ENCODE measurements at places on chromosomes 6 and 20.

- no peak for DNase-seq
These were observed 266.3 kb downstream of the PTPRT start for GRCh38 chr20:42923348-42923918.

- no peak for DNase-seq
These were observed 77.9 kb downstream of the MYB start for GRCh38 chr6:135258970-135259369.

- DNase-seq: no peak
These were observed 221.3 kb downstream of the QKI start for GRCh38 chr6:163635731-163636364.

GRCh38 chr6:32785781-32786533 lies 22.6 kb upstream of the HLA-DQB2 start:
- DNase-seq: no peak

DNA sequence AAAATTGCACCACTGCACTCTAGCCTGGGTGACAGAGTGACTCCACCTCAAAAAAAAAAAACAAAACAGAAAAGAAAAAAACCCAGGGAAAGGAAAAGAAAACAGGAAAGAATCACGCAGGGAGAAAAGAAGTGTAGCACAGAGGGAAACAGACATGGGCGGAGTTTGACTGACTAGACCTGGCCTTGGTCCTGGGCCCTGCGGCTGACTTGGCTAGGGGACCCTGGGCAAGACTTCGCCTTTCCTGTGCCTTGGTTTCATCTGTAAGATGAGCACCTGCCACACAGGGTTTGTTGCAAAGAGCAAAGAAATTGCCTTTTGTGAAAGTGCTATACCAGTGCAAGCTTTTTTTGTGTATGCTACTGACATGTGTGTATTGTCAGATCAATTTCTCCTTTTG lies 71.3 kb upstream of the KCNG1 start:
- DNase-seq: no peak

- no peak for DNase-seq
These were observed 327.5 kb downstream of the NRN1 start for GRCh38 chr6:5679270-5679669.

- DNase-seq: no peak
These were observed 73.8 kb upstream of the ISM1 start for GRCh38 chr20:13147071-13147963.

- DNase-seq: no peak
These were observed 26.1 kb downstream of the PXDC1 start for GRCh38 chr6:3725145-3726047.

GRCh38 chr20:23399568-23400241 lies 21.6 kb downstream of the NAPB start:
- DNase-seq: no peak

- DNase-seq: no peak
These were observed 25.3 kb upstream of the TIAM2 start for GRCh38 chr6:154969796-154970195.

DNA sequence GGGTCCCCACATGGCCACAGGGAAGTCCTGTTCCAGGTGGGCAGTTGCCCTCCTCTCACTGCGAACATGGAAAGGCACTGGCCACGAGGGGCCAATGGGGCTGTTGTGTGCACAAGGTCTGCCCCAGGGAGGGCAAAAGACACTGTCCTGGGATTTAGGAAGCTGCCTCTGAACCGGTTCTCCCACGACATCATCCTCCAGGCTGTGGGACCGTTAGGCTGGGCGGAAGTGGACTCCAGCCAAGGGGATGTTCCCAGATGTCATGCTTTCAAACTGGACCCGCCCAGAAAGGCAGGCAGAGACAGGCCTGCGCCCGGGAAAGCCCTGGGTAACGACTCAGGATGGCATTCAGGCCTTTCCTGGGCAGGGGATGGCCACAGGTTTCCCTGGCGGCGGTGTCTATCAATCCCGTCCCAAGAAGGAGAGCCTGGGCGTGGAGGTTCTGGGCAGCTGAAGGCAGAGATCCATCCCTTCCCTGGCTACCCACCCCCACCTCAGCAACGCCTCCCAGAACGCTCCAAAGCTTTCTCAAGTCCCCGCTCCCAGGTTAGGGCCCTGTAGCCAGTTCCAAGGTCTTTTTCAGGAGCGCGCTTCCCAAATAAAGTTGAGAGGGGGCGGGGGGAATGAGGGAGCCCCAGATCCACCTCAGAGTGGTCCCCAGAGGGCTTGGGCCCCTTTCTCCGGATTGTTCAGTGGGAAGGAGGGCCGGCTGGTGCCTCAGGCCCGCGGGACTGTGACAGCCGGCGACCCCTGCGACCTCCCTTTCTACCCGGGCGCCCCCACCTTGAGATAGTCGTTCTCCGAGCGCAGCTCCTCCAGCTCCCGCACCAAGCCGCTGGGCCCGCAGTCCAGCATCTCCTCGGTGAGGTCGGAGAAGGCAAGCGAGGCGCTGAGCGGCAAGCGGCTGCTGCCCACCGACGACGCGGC lies 13.8 kb upstream of the TLDC2 start:
- no peak for DNase-seq

GRCh38 chr6:55825402-55826051 lies 49.9 kb downstream of the BMP5 start:
- no peak for DNase-seq

- DNase-seq: no peak
These were observed 26.1 kb upstream of the ZC3H12D start for GRCh38 chr6:149510793-149511512.

DNA sequence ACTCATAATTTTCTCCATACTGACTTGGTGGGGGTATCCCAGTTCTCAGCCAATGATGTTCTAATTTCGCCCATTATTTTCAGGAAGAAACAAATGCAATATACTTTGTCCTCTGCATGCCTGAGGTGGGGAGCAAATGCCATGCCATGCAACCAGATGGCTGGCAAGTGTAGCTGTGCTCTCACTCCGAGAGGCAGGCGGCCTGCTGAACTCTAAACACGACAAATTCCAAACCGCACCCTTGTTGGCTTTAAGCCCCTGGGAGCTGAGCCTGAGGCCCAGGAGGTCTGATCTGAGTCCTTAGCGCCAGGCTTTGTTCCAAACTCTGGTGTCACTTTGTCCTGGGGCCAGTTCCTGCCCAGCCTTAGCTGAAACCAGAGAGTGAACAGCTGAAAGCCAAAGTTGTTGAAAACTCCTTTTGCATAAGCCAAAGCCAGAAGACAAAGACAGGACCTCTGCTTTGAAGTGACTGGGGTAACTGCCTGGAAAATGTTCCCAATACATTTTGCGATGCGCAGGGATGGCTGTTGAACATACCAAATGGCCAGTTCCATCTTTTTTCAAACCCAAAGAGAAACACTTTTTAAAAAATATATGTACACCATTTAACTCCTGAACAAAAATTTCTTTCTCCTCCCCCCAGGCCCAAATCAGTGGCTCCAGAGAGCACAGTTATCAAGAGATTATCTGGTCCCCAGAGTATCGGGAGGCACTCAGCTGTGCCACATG lies 46.2 kb downstream of the TTI1 start:
- no peak for DNase-seq

DNA sequence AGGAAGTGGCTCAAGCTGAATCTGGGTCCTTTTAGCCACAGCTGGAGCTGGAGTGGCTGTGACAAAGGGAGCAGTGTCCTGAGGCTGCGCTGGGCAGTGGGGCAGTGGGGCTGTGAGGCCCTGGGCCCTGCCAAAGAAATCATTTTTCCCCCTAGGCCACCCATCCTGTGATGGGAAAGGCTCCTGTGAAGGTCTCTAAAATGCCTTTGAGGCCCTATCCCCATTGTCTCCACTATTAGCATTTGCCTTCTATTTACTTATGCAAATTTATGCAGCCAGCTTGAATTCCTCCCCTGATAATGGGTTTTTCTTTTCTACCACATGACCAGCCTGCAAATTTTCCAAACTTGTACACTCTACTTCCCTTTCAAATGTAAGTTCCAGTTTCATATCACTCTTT lies 539.2 kb downstream of the MEI4 start:
- no peak for DNase-seq

DNA sequence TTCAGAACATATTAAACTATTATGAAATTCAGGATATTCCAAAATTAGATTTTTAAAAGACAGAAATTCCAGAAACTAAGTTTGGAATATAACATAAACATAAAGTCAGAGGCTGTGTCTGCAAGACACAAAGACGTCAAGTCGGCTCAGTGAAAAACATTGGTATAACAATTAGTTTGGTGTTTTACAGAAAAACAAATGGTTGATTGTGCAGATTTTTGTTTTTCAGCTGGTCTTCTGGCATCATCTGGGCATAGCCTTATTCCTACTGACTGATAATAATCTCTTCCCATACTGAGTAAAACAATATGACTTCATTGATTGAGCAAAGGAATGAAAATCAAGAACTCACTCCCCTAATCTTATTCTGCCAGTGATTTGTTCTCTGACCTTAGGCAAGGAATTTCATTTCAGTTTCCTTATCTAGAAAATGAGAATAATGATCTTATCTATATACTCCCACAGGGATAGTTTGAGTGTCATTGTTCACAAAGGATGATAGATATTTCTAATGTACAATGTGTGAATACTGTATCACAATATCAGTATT lies 84.3 kb downstream of the FRK start:
- DNase-seq: no peak

GRCh38 chr6:5139828-5140771 lies 55.0 kb downstream of the PPP1R3G start:
- DNase-seq: no peak

GRCh38 chr6:24926192-24926591 lies 9.6 kb downstream of the RIPOR2 start:
- DNase-seq: no peak

- no peak for DNase-seq
These were observed 244.6 kb upstream of the FOXQ1 start for GRCh38 chr6:1067346-1067745.

- DNase-seq: no peak
These were observed 264.6 kb downstream of the QKI start for GRCh38 chr6:163679012-163679660.

DNA sequence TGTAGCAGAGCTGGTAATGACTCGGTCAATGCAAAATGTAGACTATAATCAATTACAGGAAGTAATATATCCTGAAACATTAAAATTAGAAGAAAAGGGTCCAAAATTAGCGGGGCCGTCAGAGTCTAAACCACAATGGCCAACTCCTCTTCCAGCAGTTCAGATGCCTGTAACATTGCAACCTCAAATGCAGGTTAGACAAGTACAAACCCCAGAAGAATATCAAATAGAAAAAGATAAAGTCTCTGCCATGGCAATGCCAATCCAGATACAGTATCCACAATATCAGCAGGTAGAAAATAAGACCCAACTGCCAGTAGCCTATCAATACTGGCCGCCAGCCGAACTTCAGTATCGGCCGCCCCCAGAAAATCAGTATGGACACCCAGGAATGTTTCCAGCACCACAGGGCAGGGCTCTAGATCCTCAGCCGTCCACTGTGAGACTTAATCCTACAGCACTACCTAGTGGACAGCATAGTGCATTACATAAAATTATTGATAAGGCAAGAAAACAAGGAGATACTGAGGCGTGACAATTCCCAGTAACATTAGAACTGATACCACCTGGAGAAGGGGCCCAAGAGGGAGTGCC lies 158.4 kb downstream of the GPX5 start:
- no peak for DNase-seq

DNA sequence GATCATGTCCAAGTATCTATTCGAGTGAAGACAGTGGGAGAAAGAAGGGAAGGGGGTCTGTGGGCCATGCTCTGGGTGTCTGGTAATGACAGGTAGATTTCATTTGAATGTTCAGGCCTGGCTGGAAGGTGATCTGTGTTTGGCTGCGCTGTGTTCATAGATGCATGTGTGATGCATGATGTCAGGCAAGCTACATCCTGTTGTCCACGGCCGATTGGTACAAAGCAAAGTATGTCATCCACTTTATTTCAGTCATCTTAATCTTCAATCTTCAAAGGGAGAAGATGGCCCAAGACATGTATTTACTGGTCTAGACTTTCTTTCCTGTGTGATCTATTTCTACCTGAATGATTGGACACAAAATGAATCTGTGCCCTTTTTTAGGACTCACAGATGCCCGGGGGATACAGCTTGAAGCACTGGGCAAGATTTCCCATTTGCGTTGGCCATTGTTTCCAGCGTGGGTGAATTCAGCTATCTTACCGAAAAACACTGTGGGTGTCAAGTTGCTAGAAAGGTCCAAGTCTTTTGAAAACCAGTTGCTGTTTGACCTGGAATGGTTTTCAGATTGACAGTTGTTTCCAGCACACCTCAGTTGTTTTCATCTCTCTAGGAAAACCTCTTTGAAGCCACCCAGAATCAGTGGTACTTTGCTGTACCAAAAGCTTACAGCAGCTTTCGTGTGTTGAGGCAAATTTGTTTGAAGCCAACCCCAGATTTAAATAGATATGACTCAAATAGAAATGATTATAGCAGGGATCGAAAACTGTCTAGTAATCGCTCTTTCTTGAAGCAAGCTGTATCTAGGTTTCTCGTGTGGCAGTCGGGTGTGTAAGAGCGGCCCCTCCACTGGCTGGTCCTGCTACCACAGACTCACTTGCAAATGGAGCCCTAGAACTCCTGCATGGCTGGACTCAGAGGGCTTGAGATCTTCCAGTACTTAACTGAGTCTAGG lies 27.2 kb downstream of the DUSP22 start:
- no peak for DNase-seq

DNA sequence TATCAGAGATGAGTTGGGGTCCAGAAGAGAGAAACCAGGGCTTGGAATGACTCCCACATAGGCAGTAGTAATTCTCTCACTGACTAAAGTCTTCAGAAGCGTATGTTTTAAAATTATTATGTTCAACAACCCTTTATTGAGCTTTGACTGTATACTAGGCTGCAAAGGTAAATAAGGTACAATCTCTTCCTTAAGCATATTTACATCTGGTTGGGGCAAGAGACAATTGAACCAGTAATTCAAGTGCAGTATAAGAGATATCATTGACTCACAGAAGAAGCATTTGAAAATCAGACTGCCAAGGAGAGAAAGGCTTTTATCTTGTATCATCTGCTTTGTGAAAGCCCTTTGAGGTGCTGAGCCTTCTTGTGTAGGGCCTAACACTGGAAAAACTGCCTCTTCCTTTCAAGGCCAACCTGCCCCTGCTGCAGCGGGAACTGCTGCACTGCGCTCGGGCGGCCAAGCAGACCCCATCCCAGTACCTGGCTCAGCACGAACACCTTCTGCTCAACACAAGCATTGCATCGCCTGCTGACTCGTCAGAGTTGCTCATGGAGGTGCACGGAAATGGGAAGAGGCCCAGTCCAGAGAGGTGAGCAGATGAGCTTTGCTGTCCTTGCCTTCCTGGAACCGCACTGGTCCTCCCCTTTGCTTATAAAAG lies 39.3 kb upstream of the C20orf144 start:
- DNase-seq: no peak

GRCh38 chr6:136014454-136015437 lies 163.2 kb downstream of the PDE7B start:
- no peak for DNase-seq

Data from stimulated activated CD4-positive, alpha-beta T cell treated with anti-CD3 and anti-CD28 coated beads, TNF-alpha, amount 100 ng/mL, for 1 hour (primary cell).